ENCODE measurements at places on chromosomes 5 and 9.

- peak; percentile 46 for DNase-seq
These were observed 227.3 kb upstream of the ITGA1 start for GRCh38 chr5:52560366-52560765.

DNA sequence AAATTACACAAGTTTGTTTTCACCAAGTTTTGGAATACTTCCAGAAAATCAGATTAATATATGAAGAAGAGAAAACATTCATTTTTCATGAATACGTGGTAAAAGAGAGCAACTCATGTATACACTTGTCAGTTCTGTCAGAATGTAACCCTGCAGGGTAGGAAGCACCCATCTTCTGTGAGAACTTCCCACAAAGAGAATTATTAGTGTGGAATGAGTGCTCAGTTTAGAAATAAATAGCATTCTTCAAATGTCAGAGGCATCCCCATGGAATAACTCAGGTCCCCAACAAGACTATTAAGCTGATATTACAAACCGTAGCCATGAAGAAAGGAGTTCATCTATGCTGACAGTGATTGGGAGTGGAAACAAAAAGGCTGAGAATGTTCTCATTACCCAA, 45.2 kb downstream of the EPB41L4A start:
- no peak for DNase-seq

DNA sequence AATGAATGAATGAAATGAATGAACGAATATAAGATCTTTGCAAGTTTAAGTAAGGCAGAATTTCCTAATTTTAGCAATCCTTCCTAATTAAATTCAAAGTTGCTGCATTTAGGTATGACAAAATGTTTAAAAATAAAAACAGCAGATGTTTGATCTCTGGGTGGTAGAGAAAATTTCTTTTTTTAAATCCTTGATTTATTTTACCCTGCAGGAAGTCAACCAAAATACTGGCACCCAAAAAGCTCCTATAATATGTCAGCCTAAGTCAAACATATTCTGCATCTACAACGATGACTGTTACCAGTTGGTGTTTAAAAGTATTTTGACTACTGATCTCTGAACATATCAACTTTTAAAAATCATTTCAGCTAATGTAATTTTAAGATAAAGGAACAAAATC, 58.4 kb downstream of the TTC39B start:
- DNase-seq: no peak

DNA sequence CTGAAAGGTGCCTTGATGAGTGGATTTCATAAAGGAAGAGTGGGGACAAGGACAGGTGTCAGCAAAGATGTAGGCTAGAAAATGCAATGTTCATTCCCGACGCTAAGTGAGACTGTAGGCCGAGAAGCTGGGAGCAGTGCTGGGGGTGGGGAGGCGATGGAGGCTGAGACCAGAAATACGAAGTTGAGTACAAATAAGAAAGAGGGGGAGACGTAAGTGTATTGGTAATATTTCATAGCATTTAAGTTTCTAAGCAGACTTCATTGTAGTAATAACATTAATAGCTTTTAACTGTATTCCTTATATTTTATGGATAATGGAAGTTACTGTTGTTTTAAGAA, 11.0 kb downstream of the TRIP13 start:
- DNase-seq: no peak

Measured in MM.1S (cell line).